NCI-H1694 (cell line): ENCODE measurements at places on chromosomes 11 and 22.

DNA sequence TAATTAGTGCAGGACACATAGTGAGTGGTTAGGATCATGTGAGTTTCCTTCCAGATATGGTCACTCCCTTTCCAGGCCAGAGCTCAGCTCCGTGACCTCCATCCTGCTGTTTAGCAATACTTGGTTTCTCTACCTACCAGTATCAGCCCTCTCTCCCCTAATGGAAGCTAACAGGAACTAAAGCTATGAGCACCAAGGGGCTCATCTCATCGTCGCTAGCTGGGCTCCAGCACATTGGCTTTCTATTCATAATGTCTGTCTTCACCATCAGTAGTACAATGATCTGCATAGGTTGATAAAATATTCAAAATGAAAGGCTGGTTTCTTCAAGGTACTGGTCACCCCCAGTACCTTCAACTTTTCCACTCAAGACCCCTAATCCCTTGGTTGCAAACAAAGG lies 2.4 kb upstream of the GALNT18 start:
- DNase-seq: no peak

DNA sequence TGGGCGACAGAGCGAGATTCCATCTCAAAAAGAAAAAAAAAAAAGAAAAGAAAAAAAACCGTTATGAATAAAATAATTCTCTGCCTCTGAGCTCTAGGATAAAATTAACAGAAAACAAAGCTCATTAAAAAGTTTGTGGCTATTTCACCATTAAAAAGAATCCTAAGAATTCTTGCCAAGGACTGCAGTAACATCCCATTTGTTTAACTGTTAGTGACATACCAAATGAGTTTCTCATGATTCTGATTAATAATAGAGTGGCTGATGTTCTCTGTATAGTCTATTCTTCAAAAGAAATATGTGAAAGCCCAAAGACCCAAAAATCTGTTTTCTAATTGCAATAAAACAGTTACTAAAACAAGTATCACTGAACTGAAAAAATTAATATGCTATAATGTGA lies 19.7 kb downstream of the CLNS1A start:
- DNase-seq: no peak

DNA sequence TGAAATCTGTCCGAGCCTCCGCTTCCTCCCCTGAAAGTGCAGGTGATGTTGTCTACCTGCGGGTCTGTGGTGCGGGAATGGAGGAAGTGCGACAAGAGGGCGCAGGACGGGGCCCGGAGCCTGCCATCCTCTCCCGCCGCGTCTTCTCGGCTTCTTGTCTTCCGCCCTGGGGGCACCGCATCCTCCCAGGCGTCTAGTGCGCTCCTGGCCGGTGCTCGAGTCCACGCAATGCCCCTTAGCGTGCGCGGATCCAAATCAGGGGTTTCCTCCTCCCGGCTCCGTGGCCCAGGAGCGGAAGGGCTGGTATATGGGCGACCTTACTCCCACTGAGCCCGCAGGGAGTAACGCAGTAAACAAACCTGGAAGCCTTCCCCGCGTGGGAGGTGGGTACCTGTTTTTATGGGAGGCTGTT lies 405 bp downstream of the SFI1 start:
- no peak for DNase-seq

DNA sequence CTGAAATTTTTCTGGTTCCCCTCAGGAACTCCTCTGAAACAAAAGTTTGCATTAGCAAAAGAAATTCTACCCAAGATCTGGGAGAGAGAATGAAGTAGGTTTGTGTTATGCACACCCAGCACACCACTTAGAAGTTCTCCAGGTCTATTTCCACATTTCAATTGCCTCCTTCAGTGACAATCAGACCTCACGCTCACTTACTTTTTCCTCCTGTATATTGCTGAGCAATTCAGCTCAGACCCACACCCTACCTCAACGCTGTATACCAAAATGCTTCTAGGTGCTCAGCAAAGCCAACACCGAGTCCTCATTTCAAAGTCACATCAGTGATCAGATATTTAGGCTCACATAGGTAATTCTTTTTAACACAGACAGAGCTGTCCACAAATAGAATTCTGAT lies 19.2 kb downstream of the MRGPRX3 start:
- DNase-seq: no peak

DNA sequence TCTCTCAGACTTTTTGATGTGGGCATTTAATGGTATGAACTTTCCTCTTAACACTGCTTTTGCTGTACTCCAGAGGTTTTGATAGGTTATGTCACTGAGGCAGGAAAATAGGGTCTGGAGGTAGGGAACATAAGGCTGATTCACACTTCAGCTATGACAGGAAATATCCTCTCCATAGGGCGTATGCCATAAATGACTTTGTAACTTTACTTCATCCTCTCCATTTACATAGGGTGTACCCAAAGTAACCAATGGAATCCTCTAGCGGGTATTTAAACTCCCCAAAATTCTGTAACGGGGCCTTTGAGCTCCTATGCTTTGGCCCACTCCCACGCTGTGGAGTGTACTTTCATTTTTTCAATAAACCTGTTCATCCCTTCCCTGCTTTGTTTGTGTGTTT lies 49.5 kb downstream of the OR2AT4 start:
- no peak for DNase-seq

DNA sequence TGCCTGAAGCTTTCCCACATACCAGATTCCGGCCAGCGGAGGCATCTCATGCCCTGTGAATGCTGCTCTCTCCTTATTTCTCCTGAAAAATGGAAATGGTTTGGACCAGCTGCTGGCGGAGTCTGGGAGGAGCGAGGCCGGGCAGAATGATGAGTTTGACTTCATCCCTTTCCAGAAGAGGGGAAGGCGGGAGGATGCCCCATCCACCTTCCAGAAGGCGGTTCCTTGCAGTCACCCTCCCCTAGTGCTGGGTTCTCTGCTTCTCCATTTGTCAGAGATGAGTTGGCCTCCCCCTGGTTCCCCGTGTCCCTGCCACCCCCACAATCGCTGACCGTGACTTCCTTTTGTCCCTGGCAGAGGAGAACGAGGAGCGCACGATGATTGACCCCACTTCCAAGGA lies 75.6 kb downstream of the PARVB start:
- no peak for DNase-seq

- no peak for DNase-seq
These were observed 77.8 kb downstream of the MN1 start for GRCh38 chr22:27723708-27724107.

GRCh38 chr11:83816572-83817187 lies 530.5 kb upstream of the CCDC90B start:
- DNase-seq: peak; percentile 40

DNA sequence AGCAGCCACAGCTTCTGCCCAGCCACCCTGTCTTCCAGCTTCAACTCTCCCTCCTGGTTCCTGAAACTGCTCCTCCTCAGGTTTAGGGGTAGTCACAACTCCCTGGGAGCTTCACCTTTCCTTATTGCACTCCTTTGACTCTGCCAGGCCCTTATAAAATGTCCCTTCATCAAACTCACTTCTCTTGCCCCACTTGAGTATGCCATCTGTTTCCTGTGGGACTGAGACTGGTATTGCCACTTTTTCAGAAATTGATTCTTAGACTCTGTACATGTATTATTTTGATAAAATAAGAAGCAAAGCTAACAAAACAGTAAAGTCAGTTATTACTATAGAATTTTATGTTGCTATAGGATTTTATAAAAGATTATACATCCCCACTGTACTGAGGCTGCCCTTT lies 134.1 kb downstream of the SPON1 start:
- no peak for DNase-seq

DNA sequence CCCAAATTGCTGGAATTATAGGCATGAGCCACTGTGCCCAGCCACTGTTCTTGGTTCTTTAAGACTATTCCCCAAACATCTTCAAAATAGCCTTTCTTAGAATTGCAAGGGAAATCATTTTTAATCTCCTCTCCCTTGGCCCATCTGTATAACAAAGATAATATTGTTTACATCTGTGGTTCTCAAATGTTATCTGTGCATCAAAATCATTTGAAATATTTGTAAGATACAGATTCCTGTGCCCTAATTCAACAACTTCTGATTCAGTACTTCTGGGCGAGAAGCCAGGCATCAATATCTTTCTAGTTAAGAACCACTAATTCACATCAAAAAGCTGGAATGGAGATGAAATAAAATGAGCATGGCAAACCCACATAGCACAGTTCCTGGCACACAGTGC lies 83.0 kb downstream of the TMPRSS5 start:
- DNase-seq: no peak

GRCh38 chr11:22957786-22958185 lies 97.5 kb upstream of the CCDC179 start:
- no peak for DNase-seq

- DNase-seq: no peak
These were observed 2.4 kb downstream of the ASPHD2 start for GRCh38 chr22:26431261-26431995.

- DNase-seq: no peak
These were observed 435.2 kb upstream of the B3GAT1 start for GRCh38 chr11:134847083-134847715.

GRCh38 chr11:74989260-74989638 lies 516 bp downstream of the NEU3 start:
- DNase-seq: no peak

DNA sequence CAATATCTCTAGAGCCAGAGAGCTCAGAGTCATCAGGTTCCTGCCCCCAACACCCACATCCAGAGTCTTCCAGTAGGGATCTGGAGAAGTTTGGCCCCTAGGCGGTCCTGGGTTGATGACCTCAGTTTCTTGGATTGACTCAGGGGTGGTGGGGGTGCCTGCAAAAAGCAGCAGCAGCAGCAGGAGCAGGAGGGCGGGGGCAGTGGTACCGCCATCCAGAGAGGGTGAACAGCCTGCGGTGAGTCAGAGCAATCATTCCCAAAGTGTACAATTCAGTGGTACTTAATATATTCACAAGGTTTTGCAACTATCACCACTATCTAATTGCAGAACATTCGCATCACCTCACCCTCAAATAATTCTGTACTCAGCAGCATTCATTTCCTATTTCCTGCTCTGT lies 9.9 kb upstream of the SEC14L3 start:
- no peak for DNase-seq

GRCh38 chr11:61037441-61038093 lies 64.7 kb upstream of the CD5 start:
- DNase-seq: no peak

- peak; percentile 68 for DNase-seq
These were observed 5.7 kb upstream of the INTS4 start for GRCh38 chr11:78000193-78000592.

- DNase-seq: no peak
These were observed 13.7 kb upstream of the TSG101 start for GRCh38 chr11:18540207-18541009.

- DNase-seq: no peak
These were observed 705 bp downstream of the PTPRJ start for GRCh38 chr11:47980907-47981621.

DNA sequence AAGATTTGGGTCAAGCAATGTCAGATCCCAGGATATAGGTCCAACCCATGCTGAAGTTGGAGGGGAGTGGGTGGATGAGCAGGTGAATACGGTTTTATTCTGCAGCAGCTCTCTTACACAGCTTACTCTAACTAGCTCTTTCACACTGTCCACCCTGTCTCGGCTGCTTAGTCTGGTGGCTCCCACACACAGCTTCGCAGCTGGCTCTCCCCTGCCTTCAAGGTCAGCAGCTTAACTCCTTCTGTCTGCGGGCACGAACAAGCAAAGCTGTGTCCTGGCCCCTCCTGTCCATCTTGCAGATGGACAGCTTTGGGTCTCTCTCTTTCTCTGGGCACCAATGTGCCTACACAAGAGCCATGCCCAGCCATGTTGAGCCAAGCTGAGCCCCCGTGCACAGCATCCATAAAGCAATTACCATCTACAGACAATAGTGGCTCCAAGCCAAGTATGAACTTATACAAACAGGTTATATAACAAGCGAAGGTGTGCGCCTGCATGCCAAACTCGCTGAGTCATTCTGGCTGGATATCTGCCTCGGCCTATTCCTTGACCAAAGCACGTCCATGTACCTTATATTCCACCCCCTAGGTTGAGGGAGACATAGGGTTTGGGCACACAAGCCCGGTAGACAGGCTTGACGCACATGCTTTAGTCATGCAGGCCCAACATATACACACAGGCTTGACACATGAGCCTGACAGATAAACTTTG lies 1307.8 kb upstream of the RAG2 start:
- no peak for DNase-seq

- DNase-seq: no peak
These were observed 17.2 kb downstream of the RRM1 start for GRCh38 chr11:4111834-4112233.

DNA sequence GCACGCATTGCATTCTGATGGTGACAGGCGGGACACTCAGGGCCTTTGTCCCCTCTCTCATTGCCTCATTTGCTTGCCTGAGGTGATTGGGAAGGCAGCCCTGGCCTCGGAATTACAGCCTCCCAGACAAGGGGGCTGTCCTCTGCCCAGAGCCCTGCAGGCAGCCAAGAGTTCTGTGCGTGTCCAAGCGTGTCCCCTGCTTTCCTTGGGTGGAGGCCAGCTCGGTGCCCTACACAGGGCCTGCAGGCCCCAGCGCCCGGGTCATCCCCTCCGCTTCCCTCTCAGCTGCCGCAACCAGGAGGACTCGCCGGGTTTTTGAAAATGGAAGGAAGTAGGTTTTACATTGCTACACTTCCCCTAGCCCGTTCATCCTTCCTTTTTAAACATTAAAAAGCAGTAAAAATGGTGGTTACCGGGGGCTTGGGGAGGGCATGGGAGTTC lies 1.9 kb downstream of the GRAMD4 start:
- DNase-seq: peak; percentile 14

GRCh38 chr11:1195682-1196515 lies 27.0 kb upstream of the MUC5B start:
- DNase-seq: no peak

GRCh38 chr11:10611979-10612862 lies 43.8 kb upstream of the LYVE1 start:
- no peak for DNase-seq

- no peak for DNase-seq
These were observed 66.7 kb upstream of the LINC01488 start for GRCh38 chr11:69414773-69415187.

DNA sequence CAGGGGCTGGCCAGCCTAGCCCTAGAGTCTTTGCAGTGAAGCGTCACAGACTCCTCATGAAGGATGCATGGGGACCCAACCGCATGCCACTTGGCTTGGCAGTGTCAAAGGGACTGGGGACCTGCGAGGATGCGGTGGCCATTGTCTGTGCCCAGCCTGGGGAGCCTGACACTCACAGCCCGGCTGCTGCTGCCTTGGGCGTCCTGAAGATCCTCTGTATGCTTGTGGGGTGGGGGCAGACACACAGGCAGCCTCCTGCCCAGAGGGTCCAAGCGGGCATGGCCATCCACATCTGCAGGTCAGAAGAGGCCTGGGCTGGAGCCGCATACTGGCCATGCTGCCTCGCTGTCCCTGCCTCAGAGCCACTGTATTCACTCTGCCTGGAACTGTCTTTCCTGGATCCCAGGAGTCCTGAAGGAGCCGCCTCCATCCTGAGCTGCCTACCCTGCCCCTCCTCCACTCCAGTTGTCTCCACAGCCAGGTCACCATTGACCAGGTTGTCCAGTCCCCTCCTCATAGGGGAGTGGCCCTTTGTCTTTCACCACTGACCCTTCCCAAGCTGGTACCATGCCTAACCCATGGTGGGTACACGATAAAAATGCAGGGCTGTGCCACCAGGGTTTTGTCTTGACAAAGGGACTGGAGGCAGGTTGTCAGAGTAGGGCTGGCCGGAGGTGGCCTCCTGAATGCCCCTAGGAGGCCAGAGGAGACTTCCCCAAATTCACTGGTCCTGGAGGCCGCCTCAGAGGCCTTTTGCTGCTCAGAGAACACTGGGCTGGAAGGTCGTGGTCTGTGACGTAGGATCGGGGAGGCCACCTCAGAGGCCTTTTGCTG lies 107.0 kb downstream of the KCNQ1OT1 start:
- DNase-seq: no peak

GRCh38 chr11:117914398-117914761 lies 14.8 kb downstream of the TMPRSS13 start:
- DNase-seq: no peak
